ENCODE measurements at places on chromosomes 7 and 10.

GRCh38 chr10:30371954-30372353, 22.9 kb upstream of the MTPAP start:
- DNase-seq, result no peak

- DNase-seq, result no peak
These were observed 1.4 kb downstream of the LARP4B start for GRCh38 chr10:929960-930624.

- DNase-seq, result no peak
These were observed 543.3 kb downstream of the CALN1 start for GRCh38 chr7:71868797-71869196.

DNA sequence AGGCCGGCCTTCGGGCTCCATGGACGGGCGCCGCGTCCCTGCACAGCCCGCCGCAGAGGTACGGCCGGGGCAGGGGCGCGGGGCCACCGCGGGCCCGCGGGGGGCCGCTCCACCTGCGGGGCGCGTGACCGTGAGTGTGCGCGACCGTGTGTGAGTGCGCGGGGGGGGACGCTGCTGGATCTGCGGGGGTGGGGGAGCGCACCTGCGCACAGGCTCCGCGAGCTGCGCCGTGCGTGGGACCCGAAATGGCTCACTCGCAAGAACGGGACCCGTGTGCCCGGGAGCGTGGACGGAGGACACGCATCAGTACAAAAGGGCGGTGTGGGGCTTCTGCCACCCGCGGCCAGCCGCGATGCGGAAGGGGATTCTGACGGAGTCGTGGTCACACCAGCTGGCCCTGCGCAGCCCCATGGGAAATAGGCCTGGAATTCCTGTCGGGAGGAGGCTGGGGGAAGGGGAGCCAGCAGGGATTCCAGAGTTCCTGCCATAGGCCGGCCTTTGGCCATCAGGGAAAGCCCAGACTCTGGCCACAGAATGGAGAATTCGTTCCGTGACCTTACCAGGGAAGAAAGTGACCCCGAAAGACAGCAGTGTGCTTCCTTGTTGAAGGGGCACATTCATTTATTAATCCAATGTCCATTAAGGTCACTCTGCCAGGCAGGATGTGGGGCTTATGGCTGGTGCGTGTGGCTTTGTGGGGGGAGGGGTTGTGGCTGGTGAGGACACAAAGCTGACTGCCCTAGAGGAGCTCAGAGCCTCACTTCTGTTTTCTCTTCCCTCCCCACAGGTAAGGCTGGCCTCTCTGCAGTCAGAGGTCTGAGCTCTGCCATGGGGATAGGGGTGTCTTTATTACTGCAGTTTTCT, 494 bp downstream of the REPIN1 start:
- DNase-seq, result peak; percentile 67

GRCh38 chr10:107529350-107529749, 364.8 kb upstream of the SORCS1 start:
- no peak for DNase-seq

GRCh38 chr7:151813445-151813844, 63.5 kb downstream of the PRKAG2 start:
- DNase-seq, result no peak

DNA sequence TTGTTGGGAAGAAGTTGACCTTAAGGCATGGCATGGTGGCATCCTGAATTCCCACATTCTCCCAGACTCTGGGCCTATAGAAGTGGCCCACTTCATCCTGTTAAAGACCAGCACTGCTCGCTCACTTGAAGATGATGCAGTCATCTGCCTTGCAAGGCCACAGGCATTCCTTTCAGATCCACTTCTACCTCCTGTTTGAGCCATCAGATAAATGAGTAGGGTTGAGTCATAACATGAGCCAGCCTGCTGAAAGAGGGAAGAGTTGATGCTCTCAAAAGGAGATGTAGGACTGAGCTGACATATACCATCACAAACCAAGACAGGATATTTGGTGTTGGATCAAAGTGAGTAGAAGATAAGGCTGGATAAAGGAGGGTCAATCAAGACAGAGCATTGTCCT, 1.5 kb upstream of the EBLN1 start:
- no peak for DNase-seq

- DNase-seq, result peak; percentile 26
These were observed 143.4 kb upstream of the EGR2 start for GRCh38 chr10:62959553-62959952.

DNA sequence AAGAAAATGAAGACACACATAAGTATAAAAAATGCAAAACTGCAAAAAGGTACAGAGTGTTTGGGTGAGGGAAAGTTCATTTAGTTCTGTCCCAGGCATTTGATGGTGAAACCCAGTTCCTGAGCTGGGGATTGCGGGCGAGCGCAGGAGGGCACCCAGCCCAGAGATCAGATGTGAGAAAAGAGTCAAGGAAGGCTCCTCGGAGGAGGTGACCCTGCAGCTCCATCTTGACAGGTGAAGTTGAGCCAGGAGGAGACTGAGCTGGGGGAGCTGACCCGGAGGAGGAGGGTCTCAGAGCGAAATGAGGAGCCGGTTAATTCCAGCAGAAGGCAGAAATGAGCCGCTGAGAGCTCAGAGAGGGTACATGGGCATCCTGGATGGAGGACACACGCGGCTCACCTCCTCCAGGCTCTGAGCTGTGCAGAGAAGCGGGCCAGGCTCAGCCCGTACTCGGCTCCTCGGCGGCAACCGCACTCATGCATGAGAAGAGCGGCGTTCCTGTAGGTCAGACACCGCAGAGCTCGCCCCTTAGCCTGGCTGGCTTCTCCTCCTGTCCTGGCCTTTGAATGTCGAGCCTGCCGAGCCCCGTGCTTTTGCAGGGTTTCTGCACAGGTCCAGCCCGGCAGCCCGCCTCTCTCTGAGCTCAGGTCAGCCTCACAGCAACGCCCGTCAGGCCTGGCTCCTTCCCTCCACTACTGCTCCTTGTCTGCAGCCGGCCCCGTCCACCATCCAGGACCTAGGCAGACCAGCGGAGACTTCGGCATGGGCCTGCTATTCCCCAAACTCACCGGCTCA, 9.5 kb upstream of the RAMP3 start:
- no peak for DNase-seq

- DNase-seq, result peak; percentile 36
These were observed at the start of gene SEMA4G for GRCh38 chr10:100969187-100970075. TSS of gene SEMA4G (plus strand) at chr10:100969504. CDS start at chr10:100972913, 3,409 bp downstream.

DNA sequence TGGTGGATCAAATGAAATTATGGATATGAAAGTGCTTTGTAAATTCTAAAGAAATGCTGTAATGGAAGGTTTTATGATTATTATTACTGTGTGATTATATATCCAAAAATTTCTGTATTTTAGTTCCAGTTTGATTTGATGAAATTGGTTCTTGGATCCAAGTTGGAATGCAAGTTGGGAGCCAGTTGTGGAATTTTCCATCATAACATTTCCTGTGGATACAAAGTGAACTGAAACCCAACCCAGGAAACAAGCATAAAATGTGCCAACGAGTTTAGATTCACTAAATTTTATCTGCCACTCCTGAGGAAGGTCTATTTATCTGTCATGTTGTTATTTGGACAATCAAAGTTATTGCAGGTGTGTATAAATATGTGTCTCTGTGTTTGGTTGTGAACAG, 131.4 kb upstream of the MDFIC start:
- peak; percentile 16 for DNase-seq

- DNase-seq, result no peak
These were observed 606.2 kb downstream of the PCDH15 start for GRCh38 chr10:54194806-54195205.

DNA sequence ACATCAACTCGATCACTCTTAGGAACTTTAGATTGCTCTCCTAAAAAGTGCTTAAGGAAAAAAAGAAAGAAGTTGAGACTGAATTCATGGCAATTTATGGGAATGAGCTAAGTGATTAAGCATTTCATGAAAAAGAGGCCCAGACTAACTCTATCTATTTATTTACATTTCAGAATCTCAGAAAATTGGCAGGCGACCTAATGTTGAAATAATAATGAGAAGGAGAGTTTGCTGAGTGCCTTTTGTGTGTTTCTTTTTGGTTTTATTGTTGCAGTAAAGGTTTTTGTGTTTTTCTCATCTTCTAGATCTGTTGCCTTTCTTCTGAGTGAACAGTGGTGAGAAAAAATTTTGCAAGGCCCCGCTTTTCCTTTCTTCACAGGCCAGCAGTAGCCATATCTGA, 3.8 kb downstream of the GRK5 start:
- DNase-seq, result peak; percentile 79

DNA sequence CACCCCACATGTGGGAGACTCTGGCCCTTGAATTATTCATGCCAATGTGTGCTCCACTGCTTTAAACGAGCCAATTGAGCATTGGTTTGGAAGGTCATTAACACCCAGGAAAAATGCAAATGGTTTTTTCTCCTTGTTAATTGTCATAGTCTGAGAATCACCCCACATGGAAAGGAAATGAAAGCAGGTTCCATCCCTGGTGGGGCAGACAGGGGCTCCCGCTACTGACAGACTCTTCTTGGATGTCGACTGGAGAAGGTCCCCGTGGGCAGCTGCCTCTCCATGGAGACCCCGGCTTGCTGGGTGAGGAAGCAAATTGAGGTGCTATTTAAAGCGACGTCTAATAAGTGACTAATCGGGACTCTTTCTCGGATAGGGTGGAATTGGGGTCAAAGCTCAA, 32.0 kb upstream of the EN2 start:
- no peak for DNase-seq
